ENCODE measurements at places on chromosomes 1 and 21. TPM values are rescaled to one million over a fixed set of nuclear protein-coding genes. Genes with fewer than 3 reads are reported as not detected.

Gene PLEKHG5
- 3.9 TPM for total RNA-seq

Gene PAPPA2
- total RNA-seq = 0.01 TPM

Gene ID3
- 365 TPM for total RNA-seq

Gene GJC2
- 0.39 TPM for total RNA-seq

Gene MROH9
- total RNA-seq = not detected

Gene PROX1
- total RNA-seq = 0.19 TPM

Gene CRABP2
- total RNA-seq = 8.2 TPM

Gene HSPB7
- total RNA-seq = 0.05 TPM

Gene NR5A2
- 3.9 TPM for total RNA-seq

Gene DUSP10
- total RNA-seq = 2.2 TPM

Gene OR10J4
- not detected for total RNA-seq

Gene CYP4B1
- total RNA-seq = not detected

Gene CSF3R
- not detected for total RNA-seq

Gene HTR6
- 0.19 TPM for total RNA-seq

Gene OR2T2
- total RNA-seq = not detected

Gene FBLIM1
- 30.9 TPM for total RNA-seq

Gene AKR7A2
- 49.5 TPM for total RNA-seq

Gene EDN2
- 37.1 TPM for total RNA-seq

Gene CRNN
- total RNA-seq = not detected

Gene FAM72A
- 10.8 TPM for total RNA-seq

Gene NMNAT2
- total RNA-seq = 0.70 TPM

Gene BRINP2
- 0.27 TPM for total RNA-seq

Gene HSD3B2
- not detected for total RNA-seq

Gene CDK11B
- total RNA-seq = 25.2 TPM

Gene DIO1
- total RNA-seq = not detected

Gene CCDC24
- total RNA-seq = 7.8 TPM

Gene CHAF1B
- total RNA-seq = 11.9 TPM

Gene FCRL2
- total RNA-seq = not detected

Gene CYP4A11
- not detected for total RNA-seq

Gene LCA5L
- 1.6 TPM for total RNA-seq

Gene RNF186
- total RNA-seq = not detected

Gene MRPL39
- total RNA-seq = 33.2 TPM

Gene ST3GAL3
- total RNA-seq = 2.3 TPM

Gene TOMM40L
- 11.0 TPM for total RNA-seq

Gene C8A
- total RNA-seq = not detected

Gene AMPD1
- not detected for total RNA-seq

Gene RIPPLY3
- 0.55 TPM for total RNA-seq

Gene SLAMF7
- total RNA-seq = 1.6 TPM

Gene AIRE
- not detected for total RNA-seq

Gene GBP4
- 0.01 TPM for total RNA-seq

Gene FCRL6
- total RNA-seq = not detected

Gene MEX3A
- 0.76 TPM for total RNA-seq

Gene IQCC
- total RNA-seq = 1.9 TPM

Gene KRTAP10-10
- total RNA-seq = not detected
